ENCODE measurements at places on chromosomes 13 and 19.

GRCh38 chr13:100460266-100460665 lies 128.3 kb downstream of the GGACT start:
- no peak for DNase-seq

GRCh38 chr19:5612891-5613865 lies 9.4 kb downstream of the SAFB2 start:
- no peak for DNase-seq

DNA sequence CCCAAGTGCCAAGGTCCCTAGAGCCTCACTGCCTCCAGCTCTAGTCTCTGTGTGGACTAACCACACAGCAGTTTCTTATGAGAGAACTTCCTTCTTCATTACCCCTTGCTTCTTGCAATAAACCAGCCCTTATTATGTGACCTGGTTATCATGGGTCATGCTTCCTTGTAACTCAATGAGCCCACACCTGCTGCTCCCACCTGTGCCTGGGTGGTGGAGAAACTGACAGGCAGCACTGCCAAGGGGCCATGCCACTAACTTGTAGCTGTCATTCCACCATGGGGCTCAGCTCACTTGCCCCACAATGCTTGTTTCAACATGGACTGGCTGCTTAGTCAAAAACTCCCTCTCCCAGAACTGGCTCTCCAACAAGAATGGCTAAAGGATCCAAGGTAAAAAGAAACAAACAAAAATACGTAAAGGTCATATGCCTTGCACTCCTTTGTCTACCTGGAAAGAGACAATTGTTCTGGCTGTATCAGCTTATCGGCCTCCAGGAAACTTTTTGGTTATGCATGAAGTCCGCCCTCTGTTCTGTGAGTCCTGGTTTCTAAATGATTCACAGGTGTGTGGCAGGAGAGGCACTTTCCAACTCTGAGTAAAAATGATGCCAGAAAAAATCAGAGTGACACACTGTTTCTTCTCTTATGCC lies 446.4 kb downstream of the COG6 start:
- no peak for DNase-seq

GRCh38 chr19:49441960-49442350 lies 628 bp upstream of the SLC17A7 start:
- DNase-seq = no peak

DNA sequence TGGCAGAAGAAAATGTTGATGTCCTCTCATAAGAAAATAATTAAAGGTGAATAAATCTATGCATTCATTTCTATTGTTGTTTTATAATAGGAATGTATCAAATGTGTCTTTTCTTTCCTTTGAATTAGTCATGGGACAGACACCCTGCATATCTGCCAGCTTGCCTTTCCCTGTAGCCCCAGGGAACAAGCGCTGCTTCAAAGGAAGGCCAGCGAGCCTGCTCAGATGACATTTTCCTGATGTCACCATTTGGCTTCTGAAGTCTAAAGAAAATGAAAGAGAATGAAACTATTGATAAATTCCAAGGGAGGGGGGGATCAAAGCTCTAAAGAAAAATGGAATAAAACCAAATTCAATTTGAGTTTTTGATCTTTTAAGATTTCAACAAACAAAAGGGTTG lies 574.8 kb downstream of the IRS2 start:
- DNase-seq = no peak

- DNase-seq = no peak
Observed at GRCh38 chr19:42627916-42628315, 33.2 kb upstream of the CEACAM8 start.
